ENCODE measurements at places on chromosomes 12 and 14. TPM values are rescaled to one million over a fixed set of nuclear protein-coding genes. Genes with fewer than 3 reads are reported as not detected.
A peak's percentile ranks its signal among the peaks of the same experiment; 100 is the strongest.

The AKAP5 gene
- total RNA-seq, result 0.89 TPM

DNA sequence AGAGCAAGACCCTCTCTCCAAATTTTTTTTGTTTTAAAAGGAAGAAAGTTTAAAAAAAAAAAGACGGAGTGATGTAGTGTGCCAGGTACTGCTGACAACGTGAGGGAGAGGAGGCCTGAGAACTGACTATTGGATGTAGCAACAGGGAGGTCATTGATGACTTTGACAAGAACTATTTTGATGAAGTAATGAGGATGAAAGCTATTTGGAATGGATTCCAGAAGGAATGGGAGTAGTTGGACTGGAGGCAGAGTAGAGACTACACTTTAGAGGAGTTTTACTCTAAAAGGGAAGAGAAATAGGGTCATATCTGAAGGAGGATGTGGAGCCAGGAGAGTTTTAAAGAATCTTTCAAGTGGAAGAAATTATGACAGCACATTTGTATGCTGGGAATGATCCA is 27.8 kb upstream of the SLC38A2 start:
- peaks cover 35% of the 10 kb centered on the region for H3K36me3 ChIP-seq
- no peak overlapping the region for H3K27ac ChIP-seq
- H3K27me3 ChIP-seq, result no peaks in the 10 kb centered on the region
- no peak for DNase-seq
- H3K4me3 ChIP-seq, result no peak overlapping the region
- H3K4me1 ChIP-seq, result peaks cover 64% of the 10 kb centered on the region

- peaks cover 12% of the 10 kb centered on the region for H3K4me1 ChIP-seq
- DNase-seq, result no peak
- no peak overlapping the region for H3K27ac ChIP-seq
Observed at GRCh38 chr12:79891506-79892162, 43.3 kb downstream of the PPP1R12A start.

DNA sequence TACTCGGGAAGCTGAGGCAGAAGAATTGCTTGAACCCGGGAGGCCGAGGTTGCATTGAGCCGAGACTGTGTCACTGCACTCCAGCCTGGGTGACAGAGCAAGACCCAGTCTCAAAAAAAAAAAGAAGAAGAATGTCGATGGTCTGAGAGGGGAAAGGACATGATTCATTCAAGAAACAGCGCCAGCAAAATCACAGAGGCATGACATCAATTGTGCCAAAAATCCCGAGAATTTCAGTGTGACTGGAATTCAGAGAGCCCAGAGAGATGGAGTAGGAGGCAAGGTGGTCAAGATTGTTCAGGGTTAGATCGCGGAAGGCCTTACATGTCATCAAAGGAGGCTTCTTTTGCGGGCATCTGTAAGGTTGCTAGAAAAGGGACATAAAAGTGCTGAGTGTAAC is 483.3 kb downstream of the VRK1 start:
- H3K27ac ChIP-seq, result no peak overlapping the region
- H3K4me3 ChIP-seq, result no peak overlapping the region
- H3K27me3 ChIP-seq, result no peaks in the 10 kb centered on the region

DNA sequence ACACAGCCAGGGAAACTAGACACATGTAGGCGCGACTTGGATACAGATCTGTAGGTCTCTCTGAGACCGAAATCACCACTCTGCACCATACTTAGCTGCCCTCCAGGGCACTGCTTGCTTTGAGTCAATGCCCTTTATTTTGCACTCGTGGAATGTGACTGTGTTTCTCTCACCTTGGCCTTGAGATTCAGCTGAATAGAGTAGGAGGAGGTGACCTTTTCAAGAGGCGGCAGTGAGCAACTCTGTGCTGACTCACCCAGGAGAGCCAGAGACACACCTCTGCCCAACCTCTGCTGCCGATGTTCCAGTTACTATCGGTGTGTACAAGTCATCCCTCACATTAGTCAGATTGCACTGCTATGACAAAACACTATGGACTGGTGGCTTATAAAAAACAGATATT is 583.4 kb downstream of the VRK1 start:
- H3K4me3 ChIP-seq, result no peak overlapping the region
- H3K4me1 ChIP-seq, result peaks cover 56% of the 10 kb centered on the region
- H3K27ac ChIP-seq, result peak overlapping the region; percentile 95
- peak; percentile 22 for DNase-seq

DNA sequence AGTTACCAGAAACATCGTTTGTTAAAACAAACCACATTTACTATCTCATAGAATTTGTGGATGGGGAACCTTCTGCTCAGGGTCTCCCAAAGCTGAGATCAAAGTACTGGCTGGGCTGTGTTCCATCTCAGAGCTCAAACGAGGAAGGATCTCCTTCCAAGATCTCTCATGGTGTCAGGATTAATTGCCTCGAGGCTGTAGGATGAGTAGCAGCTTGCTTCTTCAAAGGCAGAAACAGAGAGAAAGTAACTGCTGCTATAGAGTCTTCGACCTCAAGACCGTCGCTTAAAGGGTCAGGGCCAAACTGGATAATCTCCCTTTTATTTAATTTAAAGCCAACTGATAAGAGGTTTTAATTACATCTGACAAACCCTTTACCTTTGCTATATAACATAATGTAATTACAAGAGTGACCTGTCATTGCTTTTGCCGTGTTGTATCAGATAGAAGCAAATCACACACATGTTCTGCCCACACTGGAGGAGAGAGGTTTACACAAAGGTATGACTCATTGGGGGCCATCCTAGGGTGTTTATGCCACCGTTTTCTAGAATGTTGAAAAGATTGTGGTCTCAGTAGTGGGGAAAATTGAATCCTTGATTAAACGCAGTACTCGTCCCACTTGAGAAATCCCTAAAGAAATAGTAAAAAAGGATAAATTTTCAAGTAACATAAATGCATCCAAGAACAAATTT is 868.8 kb upstream of the TMEM132C start:
- no peaks in the 10 kb centered on the region for H3K4me1 ChIP-seq
- DNase-seq, result no peak
- H3K36me3 ChIP-seq, result no peaks in the 10 kb centered on the region
- H3K4me3 ChIP-seq, result no peak overlapping the region
- no peak overlapping the region for H3K27ac ChIP-seq

DNA sequence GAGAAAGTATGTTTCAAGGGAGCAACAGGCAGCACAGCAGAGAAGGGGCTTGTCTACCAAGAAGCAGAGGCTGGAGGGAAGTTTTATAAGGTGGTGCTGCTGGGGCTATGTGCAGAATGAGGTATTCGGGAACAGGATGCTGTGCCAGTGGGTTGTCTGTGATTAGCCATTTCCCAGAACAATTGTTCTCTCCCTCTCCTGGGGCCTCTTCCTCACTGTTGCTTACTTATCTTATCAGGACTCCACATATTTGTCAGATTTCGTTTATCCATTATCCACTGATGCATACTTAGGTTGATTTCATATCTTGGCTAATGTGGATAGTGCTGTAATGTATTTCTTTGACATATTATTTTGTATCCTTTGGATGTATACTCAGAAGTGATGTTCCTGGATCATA is 195.1 kb upstream of the RTL1 start:
- H3K27me3 ChIP-seq, result peaks cover 20% of the 10 kb centered on the region
- no peak for DNase-seq
- H3K4me1 ChIP-seq, result no peaks in the 10 kb centered on the region

DNA sequence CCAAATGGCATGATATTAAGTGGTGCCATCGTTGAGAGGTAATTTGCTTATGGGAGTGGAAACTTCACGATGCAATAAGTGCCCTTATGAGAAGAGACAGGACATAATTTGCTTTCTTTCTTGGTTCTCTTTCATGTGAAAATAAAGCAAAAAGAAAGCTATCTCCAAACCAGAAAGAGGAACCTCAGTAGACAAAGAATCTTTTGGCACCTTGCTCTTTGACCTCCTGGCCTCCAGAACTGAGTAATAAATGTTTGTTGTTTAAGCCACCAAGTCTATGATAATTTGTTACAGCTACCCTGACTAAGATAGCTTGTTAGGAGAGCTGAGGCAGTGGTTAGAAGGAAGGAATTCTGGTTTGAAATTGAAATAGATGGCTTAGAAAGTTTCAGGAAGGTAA is 39.6 kb downstream of the CCER1 start:
- no peak overlapping the region for H3K4me3 ChIP-seq
- no peak for DNase-seq
- no peaks in the 10 kb centered on the region for H3K36me3 ChIP-seq
- H3K27me3 ChIP-seq, result peaks cover 4% of the 10 kb centered on the region
- no peak overlapping the region for H3K27ac ChIP-seq

DNA sequence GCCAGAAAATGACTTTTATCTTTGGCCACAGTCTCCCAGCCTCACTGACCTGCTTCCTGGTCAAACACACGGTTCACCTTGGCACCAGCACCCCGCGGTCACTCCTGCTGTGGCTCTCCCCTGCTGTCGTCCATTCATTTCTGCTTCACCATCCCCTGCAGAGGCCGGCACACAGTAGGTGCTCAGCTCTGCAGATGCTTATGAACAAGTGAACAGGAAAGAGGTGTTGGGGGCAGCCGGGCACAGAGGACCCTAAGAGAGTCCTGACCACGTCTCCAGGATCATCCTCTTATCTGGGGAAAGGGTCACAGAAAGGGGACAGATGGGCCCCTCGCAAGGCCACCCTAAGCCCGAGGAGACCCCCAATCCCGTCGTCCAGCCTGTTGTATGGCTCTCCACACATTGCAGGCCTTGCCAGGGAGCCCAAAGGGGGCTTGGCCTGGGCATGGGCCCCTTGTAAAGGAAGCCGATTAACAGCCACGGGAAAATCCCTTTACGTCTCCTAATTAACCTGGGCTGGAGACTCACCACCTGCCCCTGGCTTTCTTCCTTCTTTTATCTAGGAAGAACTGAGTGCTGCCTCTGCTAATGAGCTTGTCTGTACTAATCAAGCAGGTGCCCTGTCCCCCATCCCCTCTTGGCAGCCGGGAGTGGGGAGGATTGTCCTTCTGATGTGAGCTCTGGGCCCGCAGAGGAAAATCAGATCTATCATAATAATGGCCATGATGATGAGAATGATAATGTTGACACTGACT is 119.2 kb downstream of the AACS start:
- H3K27ac ChIP-seq, result no peak overlapping the region
- no peak overlapping the region for H3K4me3 ChIP-seq
- no peaks in the 10 kb centered on the region for H3K36me3 ChIP-seq
- DNase-seq, result no peak
- peaks cover 6% of the 10 kb centered on the region for H3K4me1 ChIP-seq

GRCh38 chr14:106803379-106803778 is 1277.0 kb downstream of the TMEM121 start:
- peaks cover 2% of the 10 kb centered on the region for H3K4me1 ChIP-seq
- no peaks in the 10 kb centered on the region for H3K36me3 ChIP-seq
- peaks cover 48% of the 10 kb centered on the region for H3K27me3 ChIP-seq
- no peak for DNase-seq

- no peak overlapping the region for H3K27ac ChIP-seq
- DNase-seq, result no peak
- H3K4me3 ChIP-seq, result no peak overlapping the region
- H3K4me1 ChIP-seq, result no peaks in the 10 kb centered on the region
- no peaks in the 10 kb centered on the region for H3K36me3 ChIP-seq
Observed at GRCh38 chr12:29537298-29537697, 39.8 kb upstream of the OVCH1 start.

GRCh38 chr12:124426594-124427555 is 132.0 kb downstream of the RFLNA start:
- H3K36me3 ChIP-seq, result peaks cover 11% of the 10 kb centered on the region
- no peak for DNase-seq
- H3K27me3 ChIP-seq, result no peaks in the 10 kb centered on the region
- H3K4me1 ChIP-seq, result no peaks in the 10 kb centered on the region
- no peak overlapping the region for H3K27ac ChIP-seq
- no peak overlapping the region for H3K4me3 ChIP-seq
